ENCODE measurements at places on chromosomes 3 and 15. TPM values are rescaled to one million over a fixed set of nuclear protein-coding genes. Genes with fewer than 3 reads are reported as not detected.

GRCh38 chr15:41606997-41607396, 48.0 kb downstream of the TYRO3 start:
- DNase-seq = no peak

DNA sequence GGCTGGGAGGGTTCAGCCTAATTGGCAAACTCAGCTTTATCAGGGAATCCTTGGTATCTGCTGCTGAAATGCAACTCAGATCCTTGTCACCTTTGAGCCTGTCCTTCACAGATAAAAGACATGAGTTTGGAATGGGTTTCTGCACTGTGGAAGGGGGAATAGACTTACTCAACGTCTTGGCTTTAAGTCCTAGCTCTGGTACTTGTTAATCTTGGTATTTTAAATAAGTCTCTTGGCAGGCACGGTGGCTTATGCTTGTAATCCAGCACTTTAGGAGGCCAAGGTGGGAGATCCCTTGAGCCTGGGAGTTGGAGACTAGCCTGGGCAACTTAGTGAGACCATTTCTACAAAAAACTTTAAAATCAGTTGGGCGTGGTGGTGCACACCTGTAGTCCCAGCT, 55.1 kb upstream of the ATOSA start:
- DNase-seq = no peak

DNA sequence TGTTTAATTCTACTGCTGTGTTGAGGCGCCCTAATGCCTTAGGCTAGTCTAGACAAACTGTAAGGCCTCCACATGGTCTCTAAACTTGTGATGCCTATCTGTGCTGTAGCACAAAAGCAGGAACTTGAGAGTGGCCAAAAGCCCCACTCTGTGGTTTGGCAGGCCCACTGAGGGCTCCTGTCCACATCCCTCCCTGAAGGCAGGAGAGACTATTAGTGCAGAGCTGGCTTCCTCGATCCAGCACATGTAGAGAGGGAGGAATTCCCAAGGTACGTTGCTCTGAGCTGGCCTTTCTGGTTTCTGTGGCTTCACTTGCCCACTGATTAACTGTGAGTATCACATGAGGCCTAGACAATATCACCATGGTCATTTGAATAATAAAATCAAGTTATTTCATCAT, 90.6 kb downstream of the POLR2M start:
- no peak for DNase-seq

DNA sequence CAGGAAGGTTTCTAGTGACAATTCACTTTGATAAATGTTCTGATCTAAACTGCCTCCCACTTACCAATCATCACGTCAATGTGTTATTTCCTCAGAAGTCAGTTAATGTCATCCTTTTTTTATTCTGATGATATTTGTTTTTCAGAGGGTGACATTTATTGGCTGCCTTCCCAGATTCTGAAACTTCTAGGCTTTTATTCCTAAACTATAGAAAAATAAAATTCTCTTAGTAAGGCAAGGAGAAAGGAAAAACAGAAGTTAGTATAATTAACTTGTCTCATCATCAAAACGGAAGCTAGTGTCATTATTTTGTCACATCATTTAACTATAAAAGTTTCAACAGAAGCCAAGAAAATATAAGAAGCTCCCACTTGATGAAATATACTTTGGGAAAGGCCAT, 100.0 kb upstream of the C3orf80 start:
- no peak for DNase-seq

DNA sequence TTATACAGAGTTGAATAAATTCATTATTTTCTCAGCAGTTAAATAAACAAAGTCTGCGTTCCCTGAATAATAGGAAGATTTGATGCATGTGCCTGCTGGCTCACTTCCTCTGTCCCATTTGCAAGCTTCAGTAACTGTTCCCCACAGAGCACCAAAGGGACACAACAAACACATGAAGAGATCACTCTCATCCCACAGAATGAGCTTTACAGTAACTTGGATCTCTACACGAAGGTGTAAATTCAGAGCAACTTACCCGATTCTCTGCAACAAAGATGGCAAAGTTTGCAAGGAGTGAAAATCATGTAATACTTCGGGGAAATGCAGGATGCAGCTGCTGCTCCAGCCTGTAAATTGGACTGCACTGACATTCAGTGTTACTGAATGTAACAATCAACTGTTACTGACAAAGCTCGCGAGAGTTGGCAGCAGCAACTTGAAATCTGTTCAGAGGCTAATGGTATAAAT, at the start of gene BCHE:
TSS of gene BCHE (minus strand) at position 366 of the 468 bp plus-strand sequence. CDS start 6,390 bp downstream, outside the sequence.
- DNase-seq = no peak

DNA sequence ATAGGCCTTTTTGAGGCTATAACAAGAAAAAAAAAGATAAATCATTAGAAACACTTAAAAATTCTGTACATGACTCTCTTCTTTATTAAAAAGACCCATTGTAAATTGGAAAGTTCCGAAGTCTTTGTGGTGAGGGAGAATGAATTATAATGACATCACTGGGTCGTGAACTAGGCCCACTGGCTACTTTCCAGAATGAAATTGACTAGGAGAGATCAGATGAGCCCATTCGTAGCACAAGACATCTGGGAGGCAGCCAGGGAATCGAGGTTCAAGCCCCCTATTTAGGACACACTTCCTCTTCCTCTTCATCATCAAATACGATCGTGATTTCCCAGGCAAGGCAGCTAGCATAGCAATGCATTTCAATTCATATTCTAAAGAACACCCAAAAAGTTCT, 889.8 kb upstream of the NR2F2 start:
- DNase-seq = no peak

Gene CORO2B
- polyA plus RNA-seq = 1.3 TPM

Gene GOLGA8O
- 0.21 TPM for polyA plus RNA-seq

Measured in thymus (tissue), 14 donors.